ENCODE measurements at places on chromosomes 7 and 10.

DNA sequence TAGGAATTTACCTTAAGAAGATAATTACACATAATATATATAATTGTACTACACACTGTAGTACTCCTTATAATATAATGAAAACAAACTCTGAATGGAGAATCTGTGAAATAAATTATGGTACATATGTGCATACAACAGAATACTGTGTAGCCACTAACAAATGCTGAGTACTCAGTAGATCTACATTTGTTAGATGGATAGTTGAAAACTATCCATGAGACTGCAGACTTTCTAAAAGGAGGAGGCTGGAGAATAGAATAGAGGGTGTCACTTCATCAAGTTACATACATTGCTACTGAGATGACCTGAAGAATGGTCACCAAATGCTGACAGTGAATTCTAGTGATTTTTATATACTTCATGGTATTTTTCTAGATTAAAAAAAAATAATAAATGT, 68.7 kb upstream of the OGDHL start:
- DNase-seq: no peak

GRCh38 chr10:12500381-12501303, 151.3 kb downstream of the CAMK1D start:
- DNase-seq: no peak

DNA sequence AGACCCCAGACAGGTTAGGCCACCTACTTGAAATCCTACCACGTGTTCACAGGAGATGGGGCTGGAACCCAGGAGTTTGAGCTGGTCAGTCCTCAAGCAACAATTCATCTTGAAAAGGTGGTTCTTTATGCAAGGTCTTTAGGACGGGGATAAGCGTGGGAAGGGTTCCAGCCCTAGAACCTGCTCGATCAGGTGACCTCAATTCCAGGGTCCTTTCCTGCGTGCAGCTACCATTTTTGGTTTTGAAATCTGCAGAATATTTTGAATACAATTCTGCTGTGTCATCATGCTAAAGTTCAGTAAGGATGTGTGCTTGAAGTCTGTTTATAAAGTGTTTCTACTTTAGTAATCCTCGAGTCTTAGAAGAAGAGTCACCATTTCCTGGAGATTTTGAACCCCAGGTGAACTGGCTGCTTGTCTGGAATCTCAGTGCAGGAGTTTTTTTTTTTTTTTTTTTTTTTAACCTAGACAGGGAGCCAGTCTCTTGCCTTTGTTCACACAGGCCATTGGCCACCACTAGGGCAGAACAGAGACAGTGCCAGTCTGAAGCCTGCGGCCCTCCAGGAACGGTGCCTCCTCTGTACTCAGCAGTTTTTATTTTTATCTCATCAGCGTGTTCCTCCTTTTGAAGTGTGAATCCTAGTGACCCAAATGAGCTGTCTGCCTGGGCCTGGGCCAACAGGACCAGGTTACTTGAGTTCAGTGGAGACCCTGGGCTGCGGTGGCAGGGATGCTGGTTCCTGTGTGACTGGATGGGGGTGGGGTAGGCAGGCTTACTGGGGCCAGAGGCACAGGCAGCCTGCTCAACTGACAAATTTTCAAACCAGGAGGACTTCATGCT, 54.6 kb downstream of the EEPD1 start:
- DNase-seq: no peak

- no peak for DNase-seq
These were observed 193.7 kb downstream of the RELN start for GRCh38 chr7:103795787-103796186.

DNA sequence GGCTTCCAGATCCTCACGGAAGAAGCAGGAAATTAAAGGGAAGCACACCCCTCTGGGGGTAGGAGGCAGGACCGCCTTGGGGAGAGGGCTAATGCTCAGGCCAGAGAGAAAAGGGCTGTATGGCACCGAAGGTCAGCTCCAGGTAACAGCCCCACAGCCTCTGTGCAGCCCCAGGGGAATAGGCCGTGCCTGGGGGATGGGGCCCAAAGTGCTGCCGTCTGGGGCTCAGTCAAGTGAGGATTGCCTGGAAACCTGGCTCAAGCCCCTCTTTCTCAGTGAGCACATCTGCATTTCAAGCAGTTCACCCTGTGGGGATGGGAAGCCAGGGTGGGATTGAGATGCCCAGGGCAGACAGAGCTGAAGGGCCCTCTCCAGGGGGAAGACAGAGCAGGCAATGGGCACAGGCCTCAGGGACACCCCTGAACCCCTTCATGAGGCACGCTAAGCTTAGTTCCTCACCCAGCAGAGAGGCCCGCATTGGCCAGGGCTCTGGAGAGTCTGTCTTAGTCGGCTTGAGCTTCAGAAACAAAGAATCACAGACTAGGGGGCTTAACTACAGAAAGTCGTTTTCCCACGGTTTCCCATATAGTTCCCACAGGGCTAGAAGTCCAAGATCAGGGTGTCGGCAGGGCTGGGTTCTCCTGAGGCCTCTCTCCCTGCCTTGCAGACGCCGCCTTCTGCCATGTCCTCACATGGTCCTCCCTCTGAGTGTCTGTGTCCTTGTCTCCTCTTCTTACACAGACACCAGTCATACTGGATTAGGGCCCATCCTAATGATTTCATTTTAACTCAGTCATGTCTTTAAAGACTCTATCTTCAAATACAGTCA, 118.2 kb downstream of the PTPN20 start:
- no peak for DNase-seq

DNA sequence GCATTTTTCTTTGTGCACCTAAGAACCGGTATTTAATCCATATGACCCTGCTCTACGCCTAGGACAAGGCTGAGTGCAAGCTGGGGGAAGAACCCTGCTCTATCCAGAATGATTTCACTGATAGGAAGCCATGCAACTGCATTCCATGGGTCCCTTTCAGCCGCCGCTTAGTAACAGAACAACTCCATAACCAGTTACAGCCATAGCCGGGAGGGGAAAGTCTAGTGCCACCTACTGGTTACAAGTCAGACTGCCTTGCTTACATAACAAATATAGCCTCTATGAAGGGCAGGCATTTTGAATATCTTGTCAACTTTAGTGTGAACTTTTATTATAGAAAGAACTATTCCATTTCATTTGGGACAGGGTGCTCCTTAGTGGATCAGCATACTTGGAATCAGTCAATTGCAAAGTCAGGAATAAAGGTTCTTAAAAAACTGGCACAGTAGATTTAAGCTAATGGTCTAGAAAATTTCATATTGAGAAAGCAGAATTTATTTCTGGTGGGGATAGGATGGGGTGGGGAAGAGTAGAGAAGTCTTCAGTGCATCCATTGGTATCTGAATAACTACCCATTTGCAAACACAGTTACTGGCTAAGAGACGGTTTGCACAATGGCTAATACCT, 521.7 kb downstream of the ADRA2A start:
- DNase-seq: peak; percentile 35

GRCh38 chr7:152979376-152979775, 219.8 kb downstream of the ACTR3B start:
- DNase-seq: no peak

DNA sequence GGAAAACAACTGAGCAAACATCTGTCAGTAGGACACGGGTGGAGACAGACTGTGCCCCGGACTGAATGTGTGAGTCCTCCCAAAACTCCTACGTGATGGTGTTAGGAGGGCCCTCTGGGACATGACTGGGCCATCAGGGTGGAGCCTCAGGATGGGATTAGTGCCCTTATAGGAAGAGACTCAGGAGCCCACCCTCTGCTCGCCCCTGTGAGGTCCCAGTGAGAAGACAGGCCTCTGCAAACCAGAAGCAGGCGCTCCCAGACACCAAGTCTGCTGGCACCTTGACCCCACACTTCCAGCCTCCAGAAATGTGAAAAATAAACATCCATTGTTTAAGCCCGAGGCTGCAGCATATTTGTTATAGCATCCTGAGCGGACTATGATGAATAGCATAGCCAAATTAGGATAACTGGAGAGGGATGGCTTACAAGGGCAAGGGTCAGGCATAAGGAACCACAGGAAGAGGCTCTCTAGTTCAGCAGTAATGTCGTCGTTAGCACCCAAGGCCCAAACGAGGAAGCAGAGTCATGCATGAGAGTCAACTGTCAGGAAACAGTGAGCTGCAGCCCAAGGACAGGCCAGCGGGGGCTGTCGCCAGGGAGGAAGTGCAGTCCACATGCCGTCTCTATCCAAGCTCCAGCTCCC, 50.6 kb downstream of the PTPRN2 start:
- no peak for DNase-seq

GRCh38 chr10:132643709-132644526, 106.3 kb downstream of the INPP5A start:
- DNase-seq: no peak

DNA sequence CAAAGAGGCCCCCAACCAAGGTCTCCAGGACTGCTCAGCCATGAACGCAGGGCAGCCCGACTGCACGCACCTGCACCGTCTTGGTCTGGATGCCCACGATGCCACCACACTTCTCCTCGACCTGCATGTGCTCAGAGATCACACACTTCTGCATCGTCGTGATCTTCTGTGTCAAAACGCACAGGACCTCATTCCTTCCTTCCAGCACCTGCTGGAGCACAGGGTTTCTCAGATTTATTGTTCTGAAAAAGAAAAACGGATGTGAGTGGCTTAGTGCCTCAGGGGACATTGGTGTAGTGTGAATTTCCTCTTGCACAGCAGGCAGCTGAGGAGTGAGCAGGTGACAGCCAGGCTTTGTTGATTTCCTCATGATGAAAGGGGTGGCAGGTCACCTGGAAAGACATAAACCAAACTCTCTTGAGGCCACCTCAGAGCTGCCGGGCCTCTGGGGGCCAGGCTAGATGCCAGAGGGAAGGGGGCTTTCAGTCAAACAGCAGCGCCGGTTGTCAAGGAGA, 38.2 kb downstream of the GSDME start:
- no peak for DNase-seq

DNA sequence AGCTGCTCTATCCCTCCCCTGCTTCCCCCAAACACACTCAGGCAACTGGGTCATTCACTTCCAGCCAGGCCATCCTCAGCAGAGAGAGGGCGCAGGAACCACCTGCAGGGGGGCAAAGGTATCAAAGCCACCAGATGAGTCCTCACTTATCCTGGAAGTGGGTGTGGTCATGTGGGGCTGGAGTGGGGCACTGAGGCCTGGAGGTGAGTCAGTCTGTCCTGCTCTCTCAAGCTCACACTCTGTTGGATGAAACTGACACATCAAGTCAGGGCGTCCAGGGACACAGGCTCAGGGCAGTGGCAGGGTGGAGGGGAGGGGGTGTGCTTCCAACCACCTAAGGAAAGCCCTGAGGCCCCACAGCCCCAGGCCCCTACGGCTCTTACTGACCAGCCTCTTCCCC, 8.0 kb upstream of the ELFN1 start:
- no peak for DNase-seq

GRCh38 chr7:128833148-128833945, 3.1 kb downstream of the FLNC start:
- peak; percentile 65 for DNase-seq

DNA sequence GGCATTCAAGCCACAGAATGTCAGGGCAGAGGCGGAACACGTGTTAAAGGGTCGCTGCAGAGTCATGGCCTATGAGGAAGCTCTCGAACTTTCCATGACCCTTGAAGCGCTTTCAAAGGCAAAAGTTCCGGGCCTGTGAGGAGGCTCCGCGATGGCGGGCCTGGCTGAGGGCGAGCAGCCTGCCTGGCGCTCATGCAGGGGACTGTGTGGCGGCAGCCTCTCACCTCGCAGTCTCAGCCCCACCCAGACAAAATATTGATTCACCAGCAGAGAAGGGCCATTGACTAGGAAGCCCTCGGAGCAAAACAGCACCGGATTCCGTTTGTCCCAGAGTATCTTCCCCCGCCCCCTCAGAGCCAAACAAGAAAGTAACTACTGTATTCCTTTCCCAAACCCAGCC, 12.8 kb upstream of the CNNM1 start:
- DNase-seq: no peak

GRCh38 chr10:7383442-7383841, 27.4 kb downstream of the SFMBT2 start:
- DNase-seq: no peak

- peak; percentile 37 for DNase-seq
These were observed 65.5 kb downstream of the LRRC17 start for GRCh38 chr7:102978284-102978683.

DNA sequence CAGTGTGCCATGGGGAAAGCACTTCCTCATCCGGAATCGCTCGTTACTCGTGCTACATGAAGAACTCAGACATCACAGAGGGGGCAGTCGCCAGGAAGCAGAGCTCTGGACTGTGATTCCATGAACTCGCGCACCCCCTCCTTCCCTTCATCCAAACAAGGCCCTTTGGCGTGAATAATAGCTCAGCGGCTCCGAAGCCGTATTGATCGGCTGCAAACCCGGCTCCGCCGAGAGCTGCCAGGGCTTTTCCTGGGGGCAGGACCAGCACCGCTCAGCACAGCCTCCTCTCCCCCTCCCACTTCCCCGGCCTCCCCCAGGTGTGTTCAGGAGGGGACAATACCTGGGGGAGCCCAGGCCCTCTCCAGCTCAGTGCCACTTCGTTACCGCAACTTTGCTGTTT, 129.0 kb upstream of the TCF7L2 start:
- no peak for DNase-seq

DNA sequence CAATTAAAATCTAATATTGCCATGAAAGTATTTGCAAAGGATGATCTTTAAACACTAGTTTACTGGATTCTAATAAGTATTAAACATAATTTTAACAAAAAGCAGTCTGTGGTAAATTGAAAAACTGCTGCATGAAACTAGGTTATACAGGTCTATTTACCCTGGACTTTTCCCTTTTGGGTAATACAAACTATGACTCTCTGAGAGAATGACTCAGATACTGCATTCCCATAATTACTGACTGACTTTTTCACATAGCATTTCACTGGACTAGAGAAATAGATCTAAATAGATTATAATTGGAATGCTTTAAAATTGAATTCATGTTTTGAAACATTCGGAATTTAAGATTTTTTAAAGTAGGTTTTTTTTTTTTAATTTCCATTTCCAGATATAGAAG, 395.7 kb downstream of the THSD7A start:
- no peak for DNase-seq

DNA sequence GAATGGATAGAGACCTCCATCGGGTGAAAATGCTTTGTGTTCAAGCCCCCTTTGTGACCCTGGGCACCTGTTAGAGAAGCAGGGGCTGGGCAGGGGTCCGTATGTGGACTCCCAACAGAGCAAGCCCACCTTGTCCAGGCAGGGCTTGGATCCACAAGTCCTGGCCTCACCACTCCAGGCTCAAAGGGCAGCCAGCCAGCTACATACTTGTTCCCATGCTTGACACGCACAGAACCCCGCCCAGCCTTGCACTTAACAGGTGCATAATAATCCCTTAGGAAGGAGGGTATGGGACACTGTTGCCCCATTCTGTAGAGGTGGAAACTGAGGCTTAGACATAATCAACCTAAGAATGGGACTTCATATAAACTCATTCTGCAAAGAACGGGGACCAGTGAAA, 160.6 kb downstream of the PRKAG2 start:
- DNase-seq: no peak
